Esophagus muscularis mucosa (tissue), 4 donors: ENCODE measurements at places on chromosomes 5 and 9. TPM values are rescaled to one million over a fixed set of nuclear protein-coding genes. Genes with fewer than 3 reads are reported as not detected.

DNA sequence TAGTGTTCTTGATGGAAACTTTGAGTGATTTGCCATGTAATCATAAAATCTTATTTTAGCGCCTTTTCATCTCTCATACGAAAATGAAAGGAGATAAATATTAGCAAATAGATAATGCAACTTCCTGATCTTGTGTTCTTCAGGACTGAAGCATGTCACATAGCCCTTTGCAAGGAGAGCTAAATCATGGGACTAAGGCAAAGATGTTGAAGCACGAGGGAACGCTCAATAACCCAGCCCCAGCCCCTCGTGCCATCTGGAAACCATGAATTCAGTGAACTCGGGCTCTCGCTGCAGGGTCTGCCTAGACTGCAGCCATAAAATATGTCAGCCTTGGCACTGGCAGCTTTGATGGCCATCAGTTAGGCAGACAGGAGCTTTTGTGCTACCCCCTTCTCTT is 58.2 kb downstream of the F2RL2 start:
- H3K27ac ChIP-seq = no peak overlapping the region
- H3K27me3 ChIP-seq = no peaks in the 10 kb centered on the region

DNA sequence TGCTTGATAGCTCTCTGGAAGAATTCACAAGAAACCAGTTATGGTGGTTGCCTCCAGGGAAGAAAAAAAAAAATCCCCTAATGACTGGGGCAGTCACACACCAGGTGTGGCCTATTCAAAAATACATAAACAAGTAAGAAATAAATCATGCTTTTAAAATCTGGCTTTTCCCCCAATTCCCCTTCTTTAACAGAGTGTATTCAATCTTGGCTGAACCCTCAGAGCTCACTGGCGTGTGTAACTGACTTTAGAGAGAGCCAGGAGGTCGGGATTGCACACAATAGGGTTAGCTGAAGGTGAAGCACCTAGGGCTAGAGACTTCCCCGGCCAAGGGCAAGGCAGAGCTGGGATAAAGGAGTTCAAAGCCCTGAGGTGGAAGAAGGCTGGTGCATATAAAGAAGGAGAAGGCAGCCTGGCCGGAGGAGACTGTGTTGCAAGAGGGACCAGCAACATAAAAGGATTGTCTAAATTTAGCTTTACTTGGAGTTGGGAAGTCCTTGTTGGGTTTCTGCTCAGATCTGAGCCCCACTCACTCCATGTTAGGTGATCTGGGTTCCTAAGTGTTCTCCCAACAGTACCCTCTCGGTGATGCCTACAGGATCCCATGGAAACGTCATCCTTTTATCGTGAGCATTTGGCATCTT is 19.7 kb downstream of the FNBP1 start:
- H3K27ac ChIP-seq = peak overlapping the region; percentile 99
- H3K36me3 ChIP-seq = no peaks in the 10 kb centered on the region
- peak; percentile 93 for DNase-seq
- no peak overlapping the region for H3K4me3 ChIP-seq

GRCh38 chr9:17004500-17004899 is 130.3 kb upstream of the CNTLN start:
- peak overlapping the region; percentile 75 for H3K27ac ChIP-seq
- DNase-seq = no peak
- peak overlapping the region; percentile 24 for H3K4me3 ChIP-seq
- H3K4me1 ChIP-seq = peaks cover 17% of the 10 kb centered on the region

- H3K4me3 ChIP-seq = no peak overlapping the region
- H3K27ac ChIP-seq = no peak overlapping the region
- peaks cover 65% of the 10 kb centered on the region for H3K36me3 ChIP-seq
- no peak for DNase-seq
- H3K27me3 ChIP-seq = no peaks in the 10 kb centered on the region
Observed at GRCh38 chr5:14710313-14710994, 45.9 kb downstream of the OTULIN start.

- peak overlapping the region; percentile 82 for H3K27ac ChIP-seq
- H3K4me3 ChIP-seq = no peak overlapping the region
- no peaks in the 10 kb centered on the region for H3K27me3 ChIP-seq
- DNase-seq = no peak
Observed at GRCh38 chr9:35560625-35561337, 44.3 kb upstream of the TESK1 start.

GRCh38 chr9:135060461-135061116 is 26.9 kb upstream of the OLFM1 start:
- DNase-seq = no peak
- H3K4me1 ChIP-seq = no peaks in the 10 kb centered on the region
- H3K36me3 ChIP-seq = no peaks in the 10 kb centered on the region
- no peak overlapping the region for H3K27ac ChIP-seq
- no peak overlapping the region for H3K4me3 ChIP-seq
- no peaks in the 10 kb centered on the region for H3K27me3 ChIP-seq

- no peak for DNase-seq
- peaks cover 20% of the 10 kb centered on the region for H3K36me3 ChIP-seq
- peaks cover 6% of the 10 kb centered on the region for H3K27me3 ChIP-seq
- no peak overlapping the region for H3K27ac ChIP-seq
Observed at GRCh38 chr9:137446851-137447471, 5.8 kb upstream of the ENTPD8 start.

GRCh38 chr5:53291047-53291446 is 181.5 kb upstream of the MOCS2 start:
- H3K4me1 ChIP-seq = no peaks in the 10 kb centered on the region
- H3K27me3 ChIP-seq = no peaks in the 10 kb centered on the region
- H3K27ac ChIP-seq = no peak overlapping the region
- no peak overlapping the region for H3K4me3 ChIP-seq
- DNase-seq = no peak
- H3K36me3 ChIP-seq = no peaks in the 10 kb centered on the region

The IRX1 gene
- not detected for total RNA-seq

The ANGPTL2 gene
- 57.0 TPM for total RNA-seq

The NUTM2F gene
- not detected for total RNA-seq
